ENCODE measurements at places on chromosomes 2 and 18.

- no peak for DNase-seq
Observed at GRCh38 chr2:102591491-102592045, 27.8 kb upstream of the SLC9A2 start.

GRCh38 chr2:164068063-164068462 lies 332.3 kb upstream of the FIGN start:
- no peak for DNase-seq

GRCh38 chr18:13441736-13442135 lies 223.2 kb downstream of the LDLRAD4 start:
- DNase-seq, result no peak

DNA sequence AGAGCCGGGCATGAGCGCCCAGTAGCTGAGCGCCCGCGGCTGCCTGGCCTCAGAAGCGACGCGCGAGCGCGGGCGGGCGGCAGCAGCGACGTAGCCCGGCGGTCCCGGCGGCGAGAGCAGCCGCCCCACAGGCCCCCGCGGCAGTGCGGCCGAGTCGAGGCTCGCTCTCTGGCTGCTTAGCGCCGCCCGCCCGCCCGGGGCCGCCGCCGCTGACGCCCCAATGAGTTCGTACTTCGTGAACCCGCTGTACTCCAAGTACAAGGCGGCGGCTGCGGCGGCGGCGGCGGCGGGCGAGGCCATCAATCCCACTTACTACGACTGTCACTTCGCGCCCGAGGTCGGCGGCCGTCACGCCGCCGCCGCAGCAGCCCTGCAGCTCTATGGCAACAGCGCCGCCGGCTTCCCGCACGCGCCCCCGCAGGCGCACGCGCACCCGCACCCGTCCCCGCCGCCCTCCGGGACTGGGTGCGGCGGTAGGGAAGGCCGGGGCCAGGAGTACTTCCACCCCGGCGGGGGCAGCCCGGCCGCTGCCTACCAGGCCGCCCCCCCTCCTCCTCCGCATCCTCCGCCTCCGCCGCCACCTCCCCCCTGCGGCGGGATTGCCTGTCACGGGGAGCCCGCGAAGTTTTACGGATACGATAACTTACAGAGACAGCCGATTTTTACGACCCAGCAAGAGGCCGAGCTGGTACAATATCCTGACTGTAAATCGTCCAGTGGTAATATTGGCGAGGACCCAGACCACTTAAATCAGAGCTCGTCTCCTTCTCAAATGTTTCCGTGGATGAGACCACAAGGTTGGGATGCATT lies 847 bp downstream of the HOXD8 start:
- no peak for DNase-seq

- DNase-seq, result no peak
Observed at GRCh38 chr2:32248299-32248698, 16.4 kb downstream of the NLRC4 start.

DNA sequence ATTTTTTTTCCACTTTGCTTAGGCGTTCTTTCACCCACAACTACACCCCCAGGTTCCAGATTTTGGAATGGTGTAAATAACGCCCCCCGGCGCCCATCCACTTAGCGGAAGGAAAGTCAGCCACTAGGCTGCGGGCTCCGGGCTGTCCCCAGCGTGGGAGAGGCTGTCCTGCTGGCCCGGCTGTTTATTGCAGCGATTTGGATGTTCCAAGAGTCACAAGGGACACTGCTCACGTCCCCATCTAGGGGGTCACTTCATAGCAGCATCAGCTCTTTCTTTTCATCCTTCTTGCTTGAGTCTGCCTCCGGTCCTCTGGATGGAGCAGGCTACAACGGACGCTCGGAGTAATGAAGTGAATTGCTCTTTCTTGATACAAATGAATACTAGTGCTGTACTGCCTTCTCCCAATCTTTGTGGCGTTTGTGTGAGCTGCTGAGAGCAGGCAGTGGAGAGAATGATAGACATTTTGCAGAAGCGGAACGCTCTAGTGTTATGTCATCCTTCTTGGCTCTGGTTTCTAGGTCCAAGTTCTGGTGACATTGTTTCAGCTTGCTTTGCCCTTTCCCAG lies 50.7 kb upstream of the PAIP2B start:
- DNase-seq, result no peak

DNA sequence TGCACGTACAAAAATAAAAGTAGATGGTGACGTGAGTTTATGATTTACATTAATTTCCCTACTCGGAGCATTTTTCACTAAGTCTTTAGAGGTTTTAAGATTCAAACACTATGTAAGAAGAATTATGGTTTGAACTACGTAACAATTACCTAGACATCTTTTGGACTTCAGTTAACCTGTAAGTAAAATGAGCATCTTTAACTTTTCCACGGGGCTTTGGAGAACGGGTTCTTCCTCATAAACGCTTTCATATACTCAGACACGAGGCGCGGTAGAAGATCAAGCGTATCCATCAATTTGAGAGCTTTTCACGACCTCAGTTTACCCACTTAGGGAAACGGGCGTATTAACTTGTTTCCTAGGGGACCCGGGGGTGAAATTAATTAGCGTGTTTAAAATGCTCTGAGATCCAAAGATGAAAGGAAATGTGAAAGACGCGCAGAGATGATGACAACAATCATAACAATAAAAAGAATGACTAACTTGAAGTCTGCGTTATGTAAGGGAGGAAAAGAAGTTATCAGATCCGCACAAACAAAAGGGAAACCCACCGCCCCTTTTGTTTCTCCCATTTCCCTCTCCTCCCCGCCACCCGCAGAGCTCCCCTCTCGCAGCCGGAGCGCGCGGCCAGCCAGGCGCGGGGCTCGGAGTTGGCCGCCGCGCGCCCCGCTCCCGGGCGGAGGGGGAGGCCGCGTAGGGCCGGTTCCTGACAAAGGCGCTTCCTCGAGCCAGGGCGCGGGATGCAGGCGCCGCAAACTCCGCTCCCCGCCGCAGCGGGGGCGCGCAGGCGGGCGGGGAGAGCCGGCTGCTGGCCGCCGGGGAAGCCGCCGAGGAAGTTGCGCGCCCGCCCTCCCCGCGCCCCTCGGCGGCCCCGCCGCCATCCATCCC lies 807 bp downstream of the PELI1 start:
- DNase-seq, result no peak

GRCh38 chr2:68126561-68126960 lies 31.1 kb upstream of the PNO1 start:
- no peak for DNase-seq

GRCh38 chr2:28049899-28050298 lies 159.4 kb downstream of the BABAM2 start:
- DNase-seq, result no peak

DNA sequence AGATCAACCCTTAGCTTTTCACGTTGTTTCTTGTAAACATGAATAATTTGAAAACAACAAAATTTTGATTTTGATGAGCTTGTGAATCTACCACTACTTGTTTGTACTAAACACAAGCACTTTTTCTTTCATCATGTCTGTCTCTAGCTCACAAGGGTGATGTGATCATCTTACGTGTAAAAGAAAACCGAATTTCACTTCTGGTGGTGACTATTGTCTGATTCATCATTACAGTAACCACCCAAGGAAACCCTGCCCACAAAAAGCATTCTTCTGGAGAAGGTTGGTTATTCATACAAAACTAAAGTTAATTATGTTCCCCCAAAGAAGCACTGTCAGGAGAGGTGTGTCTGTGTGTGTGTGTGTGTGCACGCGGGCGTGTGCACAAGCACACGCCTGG lies 285.4 kb downstream of the ZNF516 start:
- no peak for DNase-seq

DNA sequence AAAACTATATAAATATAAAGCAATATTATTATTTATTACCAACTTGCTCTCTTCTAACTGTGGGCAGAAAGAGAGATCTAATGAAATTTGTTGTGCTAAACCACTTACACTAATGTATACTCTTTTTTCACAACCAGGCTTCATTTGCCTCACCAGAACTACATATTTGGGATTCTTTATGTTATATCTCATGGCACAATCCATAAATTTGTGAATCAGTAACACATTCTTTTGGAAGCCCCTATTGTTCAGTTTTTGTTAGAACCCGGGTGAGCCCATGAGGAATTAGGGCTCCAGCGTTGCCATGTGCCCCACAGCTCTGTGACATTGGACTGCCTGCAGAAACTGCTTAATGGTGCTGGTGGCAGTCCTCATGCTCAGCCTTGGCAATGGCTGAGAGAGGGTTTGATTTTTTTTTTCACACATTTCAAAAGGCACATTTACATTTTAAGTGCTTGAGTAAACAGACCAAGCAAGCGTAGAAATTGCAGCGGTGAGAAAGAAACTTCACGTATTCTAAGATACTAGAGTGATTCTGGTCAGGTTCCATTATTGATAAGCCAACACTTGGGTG lies 15.3 kb downstream of the VIT start:
- no peak for DNase-seq

DNA sequence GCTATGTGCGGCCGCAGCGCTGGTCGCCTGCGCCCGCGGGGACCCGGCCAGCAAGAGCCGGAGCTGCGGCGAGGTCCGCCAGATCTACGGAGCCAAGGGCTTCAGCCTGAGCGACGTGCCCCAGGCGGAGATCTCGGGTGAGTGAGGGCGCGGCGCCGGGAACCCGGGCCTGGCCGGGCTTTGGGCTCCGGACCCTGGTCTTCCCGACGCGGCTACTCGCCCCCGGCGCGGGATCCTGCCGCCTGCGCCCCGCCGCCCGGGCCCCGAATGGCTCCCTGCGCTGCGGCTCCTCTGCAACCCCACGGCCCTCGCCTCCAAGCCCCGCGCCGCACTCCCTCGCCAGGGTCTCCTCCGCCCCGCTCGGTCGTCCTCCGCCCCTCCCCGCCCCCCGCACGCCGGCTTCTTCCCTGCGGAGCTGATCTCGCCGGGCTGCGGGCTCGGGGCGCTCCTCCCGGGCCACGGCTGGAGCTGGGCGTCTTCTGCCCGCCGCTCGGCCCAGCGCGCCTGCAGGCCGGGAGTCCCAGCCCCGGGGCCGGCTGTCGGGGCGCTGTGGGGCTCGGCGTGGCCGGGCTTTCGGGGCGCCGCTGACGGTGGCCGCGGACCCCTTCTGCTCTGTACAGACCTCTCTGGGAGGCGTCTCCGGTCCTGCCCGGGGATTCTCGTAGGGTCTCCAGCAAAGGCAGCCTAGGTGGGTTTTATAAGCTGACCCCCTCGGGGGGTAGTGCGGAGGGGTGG lies 652 bp downstream of the GPC1 start:
- DNase-seq, result no peak

- no peak for DNase-seq
Observed at GRCh38 chr2:42961385-42961811, 169.0 kb upstream of the HAAO start.

- DNase-seq, result no peak
Observed at GRCh38 chr2:187869195-187869594, 315.0 kb upstream of the TFPI start.

- DNase-seq, result no peak
Observed at GRCh38 chr2:235608200-235608887, 114.5 kb downstream of the AGAP1 start.

- DNase-seq, result no peak
Observed at GRCh38 chr2:120587997-120588336, 147.7 kb upstream of the GLI2 start.

DNA sequence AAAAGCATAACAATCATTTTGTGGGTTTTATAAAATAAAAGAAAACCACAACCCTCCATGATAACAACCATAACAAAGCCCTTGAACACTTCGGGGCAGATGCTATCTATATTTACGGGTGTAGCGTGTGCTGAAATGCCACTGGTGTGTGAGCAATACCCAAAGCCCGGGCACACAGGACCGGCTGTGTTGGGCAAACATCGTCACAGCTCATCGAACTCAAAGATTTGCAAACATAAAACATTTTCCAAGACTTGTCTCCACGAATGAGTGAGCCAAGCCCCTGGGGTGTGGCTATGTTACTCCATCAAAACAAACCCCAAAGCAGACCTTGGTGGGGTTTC lies 290.2 kb downstream of the LPIN1 start:
- DNase-seq, result no peak

DNA sequence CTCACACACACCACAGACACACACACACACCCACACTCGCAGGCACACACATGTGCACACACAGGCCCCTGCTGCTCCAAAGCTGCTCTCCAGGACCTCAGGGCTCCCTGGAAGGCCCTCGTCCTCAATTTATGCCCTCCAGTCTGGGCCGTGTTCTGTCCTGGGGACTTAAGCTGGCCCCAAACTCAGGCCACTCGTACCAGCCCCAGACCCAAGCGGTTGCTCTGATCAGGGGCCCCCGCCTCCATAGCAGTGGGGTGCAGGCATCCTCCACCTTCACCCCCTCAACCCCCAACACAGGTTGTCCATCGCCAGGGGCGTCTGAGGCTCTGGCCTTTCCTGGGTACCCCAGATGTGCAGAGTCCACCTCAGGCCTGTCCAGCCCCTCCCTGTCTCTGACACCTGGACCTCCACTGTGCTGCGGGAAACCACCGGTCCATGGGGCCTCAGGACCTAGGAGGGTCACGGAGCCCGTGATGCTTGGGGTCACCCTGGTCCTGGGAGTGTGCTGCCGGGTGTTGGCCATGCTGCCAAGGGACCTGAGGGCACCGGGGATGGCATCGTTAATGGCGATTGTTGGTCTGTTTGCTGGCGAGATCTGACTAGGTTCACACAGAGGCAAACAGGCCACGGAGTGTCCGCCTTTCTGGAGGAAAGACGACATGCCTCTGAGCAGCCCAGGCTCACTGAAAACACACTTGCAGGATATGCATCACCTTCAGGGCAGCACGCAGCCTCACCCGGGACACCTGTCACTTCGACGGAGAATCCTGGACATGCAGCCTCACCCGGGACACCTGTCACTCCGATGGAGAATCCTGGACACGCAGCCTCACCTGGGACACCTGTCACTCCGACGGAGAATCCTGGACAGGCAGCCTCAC lies 155.6 kb downstream of the NDUFA10 start:
- DNase-seq, result no peak

GRCh38 chr2:20483194-20483895 lies 36.5 kb downstream of the RHOB start:
- DNase-seq, result no peak

- DNase-seq, result no peak
Observed at GRCh38 chr2:82735336-82735735, 1723.7 kb downstream of the SUCLG1 start.

GRCh38 chr2:53600815-53601214 lies 166.8 kb upstream of the CHAC2 start:
- DNase-seq, result no peak

- DNase-seq, result no peak
Observed at GRCh38 chr2:19476327-19476726, 117.9 kb upstream of the OSR1 start.

DNA sequence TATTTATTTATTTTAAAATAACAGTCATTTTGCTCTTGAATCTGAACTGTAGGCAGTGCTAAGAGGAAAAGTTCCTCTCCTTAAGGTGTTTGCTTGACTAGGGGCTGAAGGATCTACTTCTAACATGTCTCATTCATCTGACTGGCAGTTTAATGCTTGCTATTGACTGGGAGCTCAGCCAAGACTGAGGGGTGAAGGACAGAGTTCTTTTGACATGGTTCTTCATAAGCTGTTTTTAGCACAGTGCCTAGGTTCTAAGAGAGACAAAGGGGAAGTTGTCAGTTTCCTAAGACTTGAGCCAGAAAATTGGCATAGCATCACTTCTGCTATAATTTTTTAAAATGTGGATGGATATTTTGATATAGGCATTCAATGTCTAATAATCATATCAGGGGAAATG lies 73.0 kb downstream of the COMMD1 start:
- no peak for DNase-seq

Data from activated CD4-positive, alpha-beta T cell treated with anti-CD3 and anti-CD28 coated beads for 24 hours (primary cell).